ENCODE measurements at places on chromosomes 12 and 14. TPM values are rescaled to one million over a fixed set of nuclear protein-coding genes. Genes with fewer than 3 reads are reported as not detected.

GRCh38 chr12:50932787-50933280 is 19.5 kb upstream of the HIGD1C start:
- DNase-seq = no peak

- no peak for DNase-seq
These were observed 333.7 kb downstream of the PAWR start for GRCh38 chr12:79357048-79357447.

DNA sequence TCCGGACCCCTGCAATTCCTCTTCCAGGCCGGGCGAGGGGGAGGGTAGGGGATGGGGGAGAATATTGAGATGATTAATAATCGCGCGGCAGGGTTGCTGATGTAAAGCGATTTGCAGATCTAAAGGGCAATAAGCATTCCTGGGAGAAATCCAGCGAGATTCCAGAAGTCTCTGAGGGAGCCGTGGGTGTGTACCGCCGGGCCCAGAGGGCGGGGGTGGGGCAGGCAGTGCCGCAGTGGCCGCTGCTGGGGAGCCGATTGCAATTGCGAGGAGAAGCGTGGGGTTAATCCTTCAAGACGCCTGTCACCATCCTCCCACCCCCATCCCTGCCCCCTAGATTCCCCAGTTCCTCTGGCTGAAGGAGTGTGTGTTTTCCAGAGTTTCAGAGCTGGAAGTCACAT is 16.4 kb downstream of the FOS start:
- DNase-seq = peak; percentile 74

AICDA gene
- not detected for total RNA-seq

SELPLG gene
- 8.4 TPM for total RNA-seq

KRT81 gene
- 0.88 TPM for total RNA-seq
